Posterior cingulate gyrus (tissue), 11 donors: ENCODE measurements at places on chromosomes 16 and 17.
A peak's percentile ranks its signal among the peaks of the same experiment; 100 is the strongest.

GRCh38 chr17:78343187-78343542 is 16.7 kb downstream of the SOCS3 start:
- no peak for DNase-seq

DNA sequence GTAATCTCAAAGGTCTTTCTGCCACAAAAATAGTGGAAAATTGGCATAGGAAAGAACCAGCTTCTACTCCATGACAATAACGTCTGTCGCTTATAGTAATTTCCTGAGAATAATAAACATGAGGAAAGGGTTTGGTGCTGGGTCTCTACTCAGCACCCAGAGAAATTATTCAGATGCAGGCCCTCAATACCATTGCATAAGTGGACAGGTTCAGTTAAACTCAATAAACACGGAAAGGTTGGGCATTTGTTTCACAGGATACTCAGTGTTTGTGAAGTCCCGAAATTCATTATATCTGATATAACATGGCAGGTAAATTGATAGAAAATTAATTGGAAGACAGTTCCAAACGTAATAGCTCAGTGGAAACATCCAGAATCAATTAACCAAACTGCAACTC is 254.0 kb downstream of the CNTNAP4 start:
- DNase-seq: no peak

- DNase-seq: no peak
Measured at GRCh38 chr16:30041841-30042240, 10.8 kb upstream of the TLCD3B start.

DNA sequence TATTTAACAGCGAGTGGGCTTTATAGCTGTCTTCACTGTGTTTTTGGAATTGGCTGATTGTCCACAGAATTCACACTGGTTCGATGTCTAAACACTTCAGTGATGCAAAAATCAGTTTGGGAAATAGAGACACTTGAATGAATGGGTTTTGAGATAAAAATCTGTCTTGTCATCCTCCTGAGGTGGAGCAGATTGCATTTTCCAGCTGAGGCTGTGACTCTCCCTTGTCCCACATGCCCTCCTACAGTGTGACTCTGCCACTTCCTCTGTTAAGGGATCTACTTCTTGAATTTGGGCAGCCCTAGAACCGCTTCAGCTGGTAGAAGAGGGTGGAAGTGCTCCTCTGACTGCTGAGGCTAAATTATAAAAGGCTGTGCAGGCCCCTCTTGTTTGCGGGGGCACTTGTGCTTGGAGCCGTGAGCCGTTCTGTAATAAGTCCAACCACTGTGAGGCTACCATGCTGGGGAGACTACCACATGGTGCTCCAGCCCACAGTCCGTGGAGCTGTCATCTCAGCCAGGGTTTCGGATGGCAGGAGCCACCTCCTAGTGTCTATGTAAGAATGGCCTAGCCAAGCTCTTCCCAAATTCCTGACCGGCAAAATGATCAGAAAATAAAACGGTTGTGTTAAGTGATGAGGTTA is 175.9 kb downstream of the SPECC1 start:
- no peak for DNase-seq

DNA sequence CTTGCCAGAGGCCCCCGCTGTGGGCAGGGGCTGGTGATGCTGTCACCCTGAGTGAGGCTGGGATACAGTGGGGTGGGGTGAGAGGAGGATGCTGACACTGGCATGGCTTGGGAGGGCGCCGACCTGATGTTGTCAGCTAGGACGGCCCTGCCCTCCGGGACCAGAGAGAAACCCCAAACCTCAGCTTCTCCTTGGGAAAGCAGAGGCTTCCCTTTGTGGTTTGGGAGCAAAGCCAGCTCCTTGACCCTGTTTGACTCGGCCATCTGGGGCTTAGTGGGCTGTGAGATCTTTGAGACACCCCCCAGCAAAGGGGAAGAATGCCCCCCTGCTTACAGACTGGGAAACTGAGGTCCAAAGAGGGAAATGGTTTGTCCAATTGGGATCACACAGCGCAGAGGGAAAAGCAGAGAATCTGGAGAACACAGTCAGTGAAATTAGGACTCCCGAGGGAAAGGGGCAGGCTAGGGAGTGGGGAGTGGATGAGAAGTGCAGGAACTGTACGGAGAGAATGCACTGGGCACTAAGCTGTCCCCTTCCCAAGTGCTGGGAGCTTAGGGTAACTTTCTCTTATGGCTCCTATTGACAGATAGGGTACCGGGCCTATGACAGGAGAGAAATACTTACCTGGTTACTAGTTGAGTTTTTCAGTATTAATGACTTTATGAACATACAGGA is 40.7 kb upstream of the DLX4 start:
- no peak for DNase-seq

DNA sequence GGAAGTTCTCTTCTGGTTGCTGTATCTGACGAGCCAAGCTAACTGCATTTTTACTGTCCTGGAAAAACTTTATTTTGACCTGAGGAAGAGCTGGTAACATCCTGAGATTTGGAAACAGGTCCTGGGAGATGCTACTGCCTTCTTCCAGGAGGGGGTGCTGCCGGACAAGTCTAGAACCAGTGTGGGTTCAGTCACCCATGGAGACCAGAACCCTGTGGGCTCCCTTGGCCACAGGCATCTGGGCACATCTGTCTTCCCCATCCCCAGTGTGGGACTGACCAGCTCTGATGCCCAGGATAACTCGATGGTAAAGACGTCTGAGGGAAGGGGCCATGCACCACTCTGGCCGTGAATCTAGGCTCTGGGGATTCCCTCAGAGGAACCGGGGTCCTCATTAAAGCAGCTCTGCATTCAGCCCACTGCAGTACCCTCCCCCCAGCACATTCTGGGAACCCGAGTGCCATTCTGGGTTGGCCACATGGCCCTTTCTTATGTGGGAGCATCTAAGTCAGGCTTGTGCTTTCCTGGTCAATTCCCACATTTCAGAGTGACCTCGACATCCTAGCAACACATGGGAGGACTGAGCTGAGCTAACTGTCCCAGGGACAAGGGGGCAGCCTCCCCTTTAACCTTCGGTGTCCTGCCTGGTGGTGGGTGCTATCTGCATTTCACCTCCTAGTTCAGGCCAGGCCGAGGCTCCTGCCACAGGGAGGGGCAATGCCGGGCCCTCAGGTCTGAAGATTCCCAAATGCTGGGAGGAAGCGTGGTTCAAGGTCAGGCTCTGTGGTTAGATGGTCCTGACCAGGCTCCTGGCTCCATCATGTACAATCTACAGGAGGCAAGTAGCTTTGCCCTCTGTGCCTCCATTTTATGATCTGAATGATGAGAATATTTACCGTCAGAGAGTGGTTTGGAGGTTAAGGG is 6.4 kb downstream of the C16orf86 start:
- peak; percentile 64 for DNase-seq

DNA sequence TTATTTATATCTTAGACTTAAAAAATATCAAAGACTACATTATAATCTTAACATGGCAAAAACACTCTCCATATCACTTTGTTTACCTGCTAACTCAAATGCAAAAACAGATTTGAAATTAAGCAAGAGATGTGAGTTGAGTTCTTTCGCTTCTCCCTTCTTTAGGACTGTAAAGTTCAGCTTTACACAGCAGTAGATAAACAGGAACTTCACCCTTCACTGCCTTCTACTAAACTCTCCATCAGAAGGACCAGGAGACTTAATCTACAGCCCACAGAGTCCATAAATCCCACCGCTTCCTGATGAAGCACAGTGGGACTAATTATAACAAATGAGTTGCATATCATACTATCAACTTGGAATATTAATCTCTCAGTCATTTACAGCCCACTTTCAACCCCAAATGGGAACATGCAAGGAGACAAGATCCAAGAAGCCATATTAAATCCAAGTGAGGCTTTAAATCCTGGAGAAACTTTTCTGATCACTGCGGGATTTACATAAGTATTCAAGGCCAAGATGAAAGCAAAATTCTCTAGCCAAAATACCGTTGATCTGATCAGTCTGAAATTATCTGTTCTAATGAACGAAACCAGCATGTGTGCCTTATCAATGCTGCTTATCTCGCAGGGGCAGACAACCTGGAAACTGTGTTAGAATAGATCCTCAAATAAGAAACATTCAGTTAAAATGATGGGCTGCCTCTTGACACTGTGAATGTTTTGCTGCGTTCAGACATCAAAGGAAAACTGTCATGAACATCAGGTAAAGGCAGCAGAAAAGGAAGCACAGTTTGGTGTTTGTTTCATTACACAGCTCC is 1.6 kb downstream of the AMFR start:
- DNase-seq: no peak

DNA sequence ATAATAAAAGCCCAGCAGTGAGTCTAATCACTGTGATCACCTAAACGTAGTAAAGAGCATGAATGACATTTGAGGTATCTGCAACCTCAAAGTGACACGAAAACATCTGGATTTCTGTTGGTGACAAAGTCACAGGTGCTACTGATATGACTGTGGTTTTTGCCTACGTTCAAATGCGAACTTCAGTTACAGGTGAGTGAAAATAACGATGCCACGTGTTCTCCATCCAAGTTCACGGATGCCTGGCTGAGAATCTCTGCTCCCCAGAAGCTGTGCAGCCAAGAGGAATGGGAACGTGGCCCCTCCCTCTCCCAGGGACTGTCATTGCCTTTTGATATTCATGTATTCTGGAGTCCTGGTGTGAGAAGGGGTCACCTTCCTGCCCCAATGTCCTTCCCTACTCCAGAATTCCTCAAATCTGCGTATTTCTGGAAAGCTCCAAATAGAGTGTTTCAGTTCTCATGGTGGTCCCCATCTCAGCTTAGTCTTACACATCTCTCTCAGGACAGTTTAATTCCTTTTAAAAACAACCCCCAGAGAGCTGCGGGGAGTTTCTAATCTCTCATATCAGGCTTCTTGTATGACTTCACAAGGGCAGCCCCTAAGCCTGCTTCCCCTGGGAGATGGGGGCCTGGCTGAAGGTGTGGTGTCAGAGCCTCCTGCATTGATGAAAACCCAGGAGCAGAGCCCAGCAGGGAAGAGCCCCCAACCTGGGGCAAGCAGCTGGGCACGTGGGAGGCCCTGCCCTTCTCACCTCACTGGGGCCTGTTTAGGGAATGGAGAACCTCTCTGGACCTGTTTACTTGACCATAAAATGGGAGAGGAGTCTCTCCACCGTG is 25.8 kb downstream of the PIK3R5 start:
- DNase-seq: no peak

GRCh38 chr16:19894586-19894985 is 9.9 kb upstream of the GPRC5B start:
- no peak for DNase-seq

DNA sequence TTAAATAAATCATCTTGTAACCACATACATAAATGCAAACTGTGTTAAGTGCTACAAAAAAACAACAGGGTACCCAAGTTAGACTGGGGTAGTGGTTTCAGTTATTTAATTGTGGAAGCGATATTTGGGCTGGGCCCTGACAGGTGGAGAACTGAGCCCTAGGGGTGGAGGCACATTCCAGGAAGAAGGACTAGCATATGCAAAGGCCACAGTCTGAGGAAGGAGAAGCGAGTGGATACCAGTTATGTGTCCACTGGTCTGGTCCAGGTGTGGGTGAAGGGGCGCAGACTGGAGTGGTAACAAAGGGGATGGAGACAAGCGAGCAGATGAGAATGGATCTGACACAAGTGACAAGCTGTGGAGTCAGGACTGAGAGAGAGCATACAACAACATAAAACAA is 22.9 kb downstream of the TXNDC11 start:
- DNase-seq: no peak

DNA sequence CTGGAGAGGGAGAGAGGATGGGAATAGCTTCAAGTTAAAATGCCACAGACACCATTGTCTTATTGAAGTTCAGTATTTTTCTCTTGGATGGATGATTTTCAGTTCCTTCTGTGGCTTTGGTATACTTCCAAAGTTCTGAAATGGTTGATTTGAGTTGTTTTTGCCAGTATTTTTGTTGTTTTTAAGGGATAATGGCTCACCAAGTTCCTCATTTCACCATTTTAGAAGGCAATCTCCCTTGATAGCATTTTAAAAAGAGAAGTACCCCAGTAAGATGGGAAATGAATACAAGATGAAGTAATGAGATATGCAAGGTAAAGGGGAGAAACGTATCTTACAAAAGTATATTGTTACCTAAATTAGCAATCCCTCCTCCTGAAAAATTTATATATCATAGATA is 18.5 kb upstream of the SPDYE4 start:
- no peak for DNase-seq

DNA sequence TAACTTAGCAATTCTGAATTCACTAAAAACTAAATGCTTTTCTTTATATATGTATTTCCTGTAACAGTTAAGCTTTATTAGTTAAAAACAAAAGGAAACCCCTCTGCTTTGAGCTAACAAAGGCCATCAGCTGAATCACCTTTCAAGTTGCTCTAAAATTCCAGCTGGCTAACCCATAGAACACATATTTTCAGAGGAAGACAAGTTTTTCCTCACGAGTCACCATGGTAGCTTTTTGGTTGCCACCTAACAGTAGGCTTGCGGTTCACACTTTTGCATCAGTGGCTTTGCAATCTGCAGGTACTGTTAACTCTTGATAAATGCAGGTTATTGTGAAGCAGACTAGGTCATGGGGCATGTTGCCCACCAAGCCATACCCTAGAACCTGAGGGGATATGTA is 57.6 kb upstream of the IRX5 start:
- DNase-seq: no peak

DNA sequence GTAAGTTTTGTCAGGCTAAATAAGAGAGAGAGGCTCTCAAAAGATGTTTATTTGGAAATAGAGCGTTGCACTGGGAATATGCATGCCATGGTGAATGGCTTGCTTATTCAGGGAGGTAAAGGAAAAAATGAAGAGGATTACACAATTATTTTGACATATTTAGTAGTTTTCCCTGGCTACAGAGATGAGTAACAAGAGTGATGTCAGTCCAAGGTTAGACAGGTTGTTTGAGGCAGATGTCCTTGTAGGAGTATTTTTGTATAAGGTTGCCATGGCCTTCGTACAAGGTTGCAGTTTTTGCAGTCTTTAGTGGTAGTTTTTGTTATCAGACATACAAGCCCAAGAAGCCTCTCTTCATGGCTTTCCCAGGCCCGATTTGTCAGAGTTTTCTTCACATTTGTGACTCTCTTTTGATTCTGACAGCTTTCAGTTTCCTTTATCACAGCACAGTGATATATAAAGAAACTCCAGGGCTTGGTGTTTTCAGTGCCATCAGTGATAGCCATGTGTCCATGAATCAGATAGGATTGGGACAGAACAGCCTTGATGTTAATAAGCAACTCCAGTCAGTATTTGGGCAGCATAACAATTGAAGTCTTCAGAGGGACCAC is 18.7 kb upstream of the LGALS9 start:
- no peak for DNase-seq
